Activated CD4-positive, alpha-beta T cell treated with anti-CD3 and anti-CD28 coated beads, Interleukin-2, amount 50 U/mL, for 48 hours (primary cell): ENCODE measurements at places on chromosomes 1 and 21.

- peak; percentile 65 for DNase-seq
Measured at GRCh38 chr1:37995751-37996345, 6.0 kb upstream of the SF3A3 start.

DNA sequence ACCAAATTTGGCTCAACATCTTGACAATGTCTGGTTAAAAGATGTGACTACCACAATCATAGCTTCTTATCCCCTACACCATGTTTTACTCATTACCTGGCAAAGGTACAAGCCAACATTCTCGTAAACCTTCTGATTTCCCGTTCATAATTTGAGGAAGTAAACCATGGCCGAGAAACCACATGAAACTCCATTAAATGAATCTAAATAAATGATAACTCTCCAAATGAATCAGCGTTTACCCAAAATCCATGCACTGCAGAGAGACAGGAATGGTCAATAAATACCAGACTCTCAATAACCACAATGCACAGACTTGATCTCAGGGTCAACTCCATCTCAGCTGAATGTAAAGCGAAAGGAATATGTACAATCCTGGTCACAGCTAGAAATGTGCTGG lies 125.2 kb downstream of the TYW3 start:
- no peak for DNase-seq

DNA sequence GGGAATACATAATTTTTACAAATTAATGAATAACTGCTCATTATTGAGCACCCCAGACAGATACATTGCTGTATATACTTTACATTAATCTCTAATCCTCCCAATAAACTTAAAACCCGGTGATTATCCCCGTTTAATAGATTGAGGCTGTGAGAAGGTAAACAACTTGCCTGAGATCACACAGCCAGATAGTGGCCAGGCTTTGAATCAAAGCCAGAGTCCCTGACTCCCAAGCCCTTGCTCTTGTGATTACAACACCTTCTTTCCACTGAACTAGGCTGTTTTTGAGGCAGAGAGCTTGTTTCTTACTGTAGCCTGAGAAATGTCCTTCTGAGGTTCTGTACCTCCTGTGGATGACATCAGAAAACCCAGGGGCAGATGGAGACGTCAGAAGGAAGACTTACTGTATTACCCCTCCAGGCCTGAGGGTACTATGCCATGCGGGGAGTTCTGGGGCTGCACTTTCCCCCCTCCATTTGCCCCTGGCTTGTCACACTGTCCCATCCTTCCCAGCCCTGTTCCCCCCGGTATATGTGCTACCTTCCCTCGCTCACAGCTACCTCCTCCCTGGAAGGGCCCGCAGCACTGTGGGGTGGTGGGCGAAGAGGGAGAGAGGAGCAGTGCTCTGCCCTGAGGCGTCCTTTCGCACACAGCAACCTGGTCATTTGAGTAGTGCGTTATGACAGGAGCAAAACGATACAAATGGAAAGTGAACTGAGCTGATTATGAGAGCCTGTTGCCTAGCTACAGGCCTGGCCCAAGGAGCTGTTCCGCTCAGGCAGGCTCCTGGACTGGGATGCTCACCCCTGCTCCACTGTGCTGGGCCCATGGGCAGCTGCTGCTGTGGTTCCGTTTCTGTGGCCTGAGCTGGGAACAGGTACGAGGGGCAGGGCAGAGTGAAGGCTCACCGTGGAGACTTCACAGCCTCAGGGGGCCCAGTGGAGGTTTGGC lies 4.6 kb downstream of the KCNC4 start:
- DNase-seq, result no peak

DNA sequence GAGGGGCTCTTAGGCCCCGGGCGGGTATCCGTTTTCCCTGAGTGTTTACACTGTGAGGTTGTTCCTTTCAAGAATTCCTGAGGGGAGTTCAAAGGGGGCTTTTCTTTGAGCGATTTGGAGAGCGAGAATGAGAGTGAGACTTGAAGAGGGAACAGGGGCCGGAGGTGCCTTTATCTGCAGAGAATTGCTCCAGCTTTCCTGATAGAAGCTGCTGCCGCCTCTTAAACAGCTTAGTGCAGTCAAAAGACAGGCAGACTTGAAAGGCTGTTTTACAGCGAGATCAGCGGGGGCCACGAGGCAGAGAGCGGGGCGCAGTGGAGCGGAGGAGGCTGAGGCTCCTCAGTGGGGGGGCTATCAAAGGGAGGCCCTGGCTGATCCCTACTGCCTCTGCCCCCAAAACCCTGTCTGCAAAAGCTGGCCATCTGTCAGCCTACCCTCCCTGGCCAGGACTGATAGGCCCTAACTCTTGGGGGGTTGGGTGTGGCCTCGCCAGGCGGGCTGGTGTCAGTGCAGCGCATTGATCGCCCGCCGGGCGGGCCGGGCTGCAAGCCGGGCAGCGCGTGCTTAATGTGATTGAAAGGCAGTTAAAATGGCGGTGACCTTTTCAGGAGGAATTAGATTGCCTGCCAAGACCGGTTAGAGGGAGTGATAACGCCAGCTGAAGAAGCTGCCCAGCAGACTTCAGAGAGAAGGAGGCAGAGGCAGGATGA lies 36.4 kb downstream of the TMEM53 start:
- DNase-seq, result no peak

DNA sequence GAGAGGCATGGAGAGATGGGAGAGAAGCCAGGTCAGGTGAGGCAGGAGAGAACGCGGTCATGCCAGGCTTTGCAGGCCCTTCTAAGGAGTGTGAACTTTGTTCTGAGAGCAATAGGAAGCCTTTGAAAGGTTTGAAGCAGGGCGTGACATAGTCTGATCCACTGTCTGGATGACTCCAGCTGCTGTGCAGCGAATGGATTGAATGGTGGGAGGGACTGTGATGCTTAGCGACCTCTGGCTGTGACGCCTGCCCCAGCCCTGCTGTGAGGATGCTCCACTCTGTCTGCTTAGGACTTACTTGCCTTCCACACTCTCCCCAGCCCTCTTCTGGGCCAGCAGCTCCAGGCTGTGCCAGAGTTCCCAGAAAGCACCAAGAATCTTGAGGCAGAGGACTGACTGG lies 41.8 kb upstream of the POU3F1 start:
- no peak for DNase-seq

- DNase-seq, result no peak
Measured at GRCh38 chr1:29829448-29830344, 593.4 kb downstream of the PTPRU start.

DNA sequence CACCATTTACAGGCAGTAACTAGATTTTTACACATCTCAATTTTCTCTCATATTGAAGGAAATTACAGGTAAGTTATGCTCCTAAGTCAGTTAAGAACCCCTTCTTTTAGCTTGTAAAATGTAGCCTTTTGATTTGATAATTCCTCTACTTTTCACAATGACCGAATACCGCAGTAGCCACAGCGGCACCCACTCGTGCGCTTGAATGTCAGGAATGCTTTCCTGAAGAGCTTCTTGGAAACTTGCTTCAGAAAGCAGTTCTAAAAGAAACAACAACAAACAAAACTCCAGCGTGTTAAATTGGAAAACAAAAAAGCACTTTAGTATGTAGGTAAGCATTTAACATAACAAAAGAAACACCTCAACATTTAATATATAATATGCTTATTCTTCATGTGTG lies 9.9 kb upstream of the DNTTIP2 start:
- no peak for DNase-seq

DNA sequence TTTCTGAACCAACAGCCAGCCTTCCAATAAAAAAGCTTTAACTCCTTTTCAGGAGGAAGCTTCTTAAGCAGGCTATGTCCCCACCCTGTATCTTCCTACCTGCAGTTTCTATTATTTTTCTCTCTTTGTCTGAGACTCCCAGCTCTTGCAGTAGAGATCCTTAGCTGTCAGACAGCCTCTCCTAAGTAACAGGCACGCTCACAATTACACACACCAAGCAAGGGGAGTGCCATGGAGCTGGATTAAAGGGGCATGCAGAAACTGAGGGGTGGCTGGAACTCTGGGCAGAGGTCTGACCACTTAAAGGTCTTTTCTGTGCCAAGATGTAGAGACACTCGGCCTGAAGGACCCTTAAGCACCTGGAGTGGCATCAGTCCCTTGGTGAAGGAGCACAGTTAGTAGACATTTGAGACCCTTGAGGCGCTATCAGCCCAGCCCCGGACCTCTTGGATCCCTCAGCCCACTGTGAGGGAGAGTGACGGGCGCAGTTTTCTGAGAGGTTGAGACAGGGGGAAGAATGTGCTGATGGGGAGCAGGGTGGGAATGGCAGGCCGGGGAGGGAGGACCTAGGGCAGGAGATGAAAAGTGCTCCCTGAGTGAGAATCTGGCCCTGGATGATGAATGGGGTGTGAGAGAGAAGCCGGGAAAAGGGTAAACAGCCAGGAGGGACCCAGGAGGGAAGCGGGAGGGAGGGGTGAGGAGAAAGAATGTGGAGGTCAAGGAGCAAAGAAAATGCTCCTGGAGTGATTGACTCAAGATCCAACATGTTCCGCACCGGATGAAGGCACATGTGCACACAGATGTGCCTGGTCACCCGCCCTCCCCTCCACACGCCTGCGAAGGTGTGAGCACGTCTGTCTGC lies 13.3 kb downstream of the PLXNA2 start:
- DNase-seq, result no peak
